ENCODE measurements at places on chromosomes 6 and 20.

DNA sequence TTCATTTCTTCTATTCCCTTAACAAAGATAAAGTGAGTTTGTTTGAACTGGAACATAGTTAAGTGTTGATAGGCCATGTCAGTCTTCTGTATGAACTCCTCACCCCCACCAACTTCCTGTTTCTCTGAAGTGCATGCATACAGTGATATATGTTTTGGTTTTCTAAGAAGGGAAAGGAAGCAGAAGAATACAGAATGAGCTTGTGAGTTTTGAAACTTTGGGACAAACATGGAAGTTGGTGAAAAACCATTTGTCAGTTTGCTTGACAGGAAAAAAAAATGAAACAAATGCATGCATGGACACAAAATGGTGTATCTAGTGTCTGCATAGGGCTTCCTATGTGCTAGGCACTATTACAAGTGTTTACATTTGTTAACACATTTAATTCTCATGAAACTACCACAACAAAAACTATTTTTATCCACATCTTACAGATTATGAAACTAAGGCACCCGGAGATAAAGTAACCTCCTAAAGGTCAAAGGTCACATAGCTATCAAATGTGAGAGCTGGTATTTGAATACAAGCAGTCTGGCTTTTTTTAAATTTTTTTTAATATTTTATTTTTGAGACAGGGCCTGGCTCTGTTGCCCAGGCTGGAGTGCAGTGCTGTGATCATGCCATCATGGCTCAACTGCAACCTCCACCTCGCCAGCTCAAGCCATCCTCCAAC is 105.9 kb downstream of the ADGRB3 start:
- no peak for DNase-seq

- DNase-seq, result no peak
Observed at GRCh38 chr6:166463359-166464067, 80.8 kb upstream of the MPC1 start.

- no peak for DNase-seq
Observed at GRCh38 chr6:113299531-113299930, 557.6 kb upstream of the MARCKS start.

DNA sequence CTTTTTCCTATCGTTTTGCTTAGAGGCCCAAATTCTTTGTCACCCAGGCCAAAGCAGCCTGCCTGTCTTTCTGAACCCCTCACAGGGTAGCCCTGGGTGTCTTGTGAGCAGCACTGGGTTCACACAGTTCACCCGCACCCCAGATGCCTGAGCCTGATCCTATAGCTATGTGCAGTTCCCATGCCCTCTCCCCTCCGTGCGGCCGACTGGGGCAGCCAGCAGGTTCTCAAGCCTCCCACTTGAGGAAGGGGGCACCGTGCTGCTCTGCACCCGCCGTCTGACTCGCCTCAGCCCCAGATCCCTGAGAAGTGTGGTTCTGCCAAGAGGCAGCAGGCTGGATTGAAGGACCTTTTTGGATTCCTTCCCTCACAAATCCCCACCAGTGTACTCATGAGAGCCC is 89.0 kb downstream of the PSMB1 start:
- no peak for DNase-seq

DNA sequence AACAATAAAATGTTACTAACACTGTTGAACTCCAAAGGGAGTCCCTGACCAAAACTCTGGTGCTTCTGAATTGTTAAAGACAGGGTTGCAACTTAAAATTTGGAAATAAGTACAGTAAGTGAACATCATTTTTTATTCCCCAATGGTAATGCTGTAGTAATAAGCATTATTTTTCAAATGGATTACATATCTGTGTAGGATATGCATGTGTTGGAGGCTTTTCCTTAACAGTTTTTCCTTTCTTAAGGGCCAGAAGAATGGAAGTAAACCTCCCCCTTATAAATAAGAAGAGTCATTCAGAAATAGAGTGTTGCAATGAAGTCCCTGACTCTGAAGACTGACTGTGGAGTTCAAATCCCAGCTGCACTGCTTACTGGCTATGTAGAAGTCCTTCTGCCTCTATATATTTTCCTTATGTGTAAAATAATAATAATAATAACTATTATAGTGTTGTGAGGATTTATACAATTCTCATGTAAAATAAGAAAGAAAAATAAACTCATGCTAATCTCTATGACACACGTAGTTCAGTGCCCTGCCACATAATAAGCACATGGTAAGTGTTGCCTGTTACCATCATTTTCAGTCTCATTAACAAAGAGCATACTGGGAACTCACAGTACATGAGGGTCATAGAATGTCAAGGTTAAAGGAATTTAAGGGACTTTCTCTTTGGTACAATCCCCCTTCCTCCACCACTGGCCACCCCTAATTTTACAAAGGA is 129.8 kb upstream of the SMLR1 start:
- DNase-seq, result no peak

GRCh38 chr6:156982168-156982567 is 205.0 kb downstream of the ARID1B start:
- DNase-seq, result no peak

- no peak for DNase-seq
Observed at GRCh38 chr6:13217206-13217905, 111.0 kb downstream of the TBC1D7 start.

GRCh38 chr6:166697113-166697512 is 70.1 kb upstream of the RPS6KA2 start:
- no peak for DNase-seq

GRCh38 chr20:46850416-46850815 is 44.2 kb upstream of the EYA2 start:
- no peak for DNase-seq

GRCh38 chr20:50380697-50381040 is 129.5 kb upstream of the PTPN1 start:
- DNase-seq, result no peak

DNA sequence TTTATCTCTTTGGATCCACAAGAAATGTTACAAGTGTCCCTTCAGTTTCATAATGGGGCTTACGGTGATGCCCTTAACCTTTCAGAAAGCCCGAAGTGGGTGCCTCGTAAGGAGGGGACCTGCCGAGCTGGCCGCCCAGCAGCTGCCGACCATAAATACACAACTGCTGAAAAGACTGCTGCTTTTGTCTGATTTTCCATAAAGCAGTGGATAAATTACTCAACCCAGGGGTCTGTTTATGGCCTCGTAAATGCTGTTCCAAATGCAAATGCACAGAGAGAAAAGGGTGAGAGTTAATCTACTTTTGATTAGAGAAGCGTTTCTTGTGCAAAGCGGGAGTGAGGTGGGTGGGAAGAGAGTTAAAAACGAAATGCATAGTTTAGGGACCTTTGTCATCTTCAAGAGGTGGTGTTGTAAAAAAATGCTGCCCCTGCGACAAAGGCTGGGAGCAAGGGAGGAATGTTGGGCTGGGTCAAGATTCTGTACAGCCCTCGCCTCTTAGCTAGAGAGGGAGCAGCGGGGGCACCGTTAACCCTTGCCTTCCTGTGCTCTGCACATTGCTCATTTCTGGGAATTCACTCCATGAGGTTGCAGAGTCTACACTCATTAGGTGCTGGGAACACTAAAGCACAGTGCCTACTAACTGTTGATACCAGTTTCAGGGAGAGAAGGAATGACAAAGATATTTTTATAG is 112.0 kb upstream of the MTHFD1L start:
- peak; percentile 59 for DNase-seq

GRCh38 chr20:35342154-35342769 is 50.0 kb upstream of the FAM83C start:
- DNase-seq, result no peak

DNA sequence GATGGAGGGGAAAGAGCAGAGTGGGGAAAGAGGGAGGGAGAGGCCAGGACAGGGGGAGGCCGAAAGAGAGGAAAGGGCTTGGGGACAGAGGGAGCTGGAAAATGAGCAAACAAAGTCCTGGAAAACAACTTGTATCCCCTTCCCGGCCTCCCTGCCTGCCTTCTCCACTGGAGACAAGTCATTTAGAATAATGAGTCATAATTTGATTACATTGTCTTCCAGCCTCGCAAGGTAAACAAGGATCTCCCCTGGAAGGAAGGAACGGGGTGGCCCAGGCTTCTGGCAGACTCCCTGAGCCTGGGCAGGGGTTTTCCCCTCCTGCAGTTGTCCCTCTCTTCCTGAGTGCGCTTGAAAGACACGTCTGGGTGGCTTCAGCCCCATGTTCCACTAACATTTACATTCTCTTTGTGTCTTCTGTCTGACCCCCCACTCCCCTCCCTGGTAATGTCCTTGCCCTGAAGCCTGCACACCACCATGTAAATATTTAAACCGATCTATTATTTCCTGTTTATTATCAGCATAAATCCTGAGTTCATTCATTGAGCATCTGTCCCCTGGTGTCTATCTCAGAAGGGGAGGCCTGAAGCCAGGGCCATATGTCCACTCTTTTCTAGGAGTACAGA is 12.1 kb upstream of the MRPS18A start:
- DNase-seq, result no peak

DNA sequence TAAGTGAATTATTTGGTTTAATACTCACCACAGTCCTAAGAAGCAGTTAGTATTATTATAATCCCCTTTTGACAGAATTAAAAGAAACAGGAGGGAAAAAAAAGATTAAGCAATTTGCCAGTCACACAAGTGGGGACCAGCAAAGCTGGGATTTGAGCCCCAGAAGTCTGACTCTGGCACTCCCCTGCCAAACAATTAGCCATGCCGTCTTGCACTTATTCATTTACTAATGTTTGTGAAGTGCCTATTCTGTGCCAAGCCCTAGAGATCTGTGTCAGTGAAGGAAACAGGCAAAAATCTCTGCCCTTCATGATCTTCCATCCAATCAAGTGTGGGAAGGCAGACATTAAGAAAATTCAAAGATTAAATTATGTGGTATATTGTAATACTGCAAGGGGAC is 126.0 kb upstream of the TOP1 start:
- DNase-seq, result no peak

- peak; percentile 65 for DNase-seq
Observed at GRCh38 chr6:129598244-129599187, 111.5 kb downstream of the ARHGAP18 start.

DNA sequence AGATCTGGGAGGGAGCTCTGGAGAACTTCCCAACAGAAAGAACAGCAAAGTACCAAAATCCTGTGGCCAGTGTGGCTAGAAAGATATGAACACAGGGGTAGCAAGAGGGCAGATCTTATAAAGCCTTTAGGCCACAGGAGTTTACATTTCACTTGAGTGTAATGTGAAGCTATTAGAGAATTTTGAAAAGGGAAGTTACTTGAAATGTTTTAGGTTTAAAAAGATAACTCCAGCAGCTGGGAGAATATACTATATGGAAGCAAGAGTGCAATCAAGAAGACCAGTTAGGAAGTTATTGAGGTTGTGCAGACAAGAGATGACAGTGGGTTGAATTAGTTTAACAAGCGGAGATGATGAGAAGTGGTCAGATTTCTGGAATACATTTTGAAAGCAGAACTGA is 7.9 kb downstream of the SUPT3H start:
- DNase-seq, result no peak

- no peak for DNase-seq
Observed at GRCh38 chr6:25407431-25407830, 128.3 kb downstream of the CARMIL1 start.

DNA sequence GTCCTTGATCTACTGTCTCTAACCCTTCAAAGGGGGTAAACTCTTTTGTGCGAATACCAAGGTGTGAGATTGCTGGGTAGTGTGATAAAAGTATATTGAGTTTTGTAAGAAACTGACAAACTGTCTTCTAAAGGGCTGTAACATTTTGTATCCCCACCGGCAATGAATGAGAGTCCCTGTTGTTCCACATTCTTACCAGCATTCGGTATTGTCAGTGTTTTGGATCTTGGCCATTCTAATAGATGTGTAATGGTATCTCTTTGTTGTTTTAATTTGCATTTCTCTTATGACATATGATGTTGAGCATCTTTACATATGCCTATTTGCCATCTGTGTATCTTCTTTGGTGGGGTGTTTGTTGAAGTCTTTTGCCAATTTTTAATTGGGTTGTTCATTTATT is 1090.7 kb downstream of the KIF16B start:
- no peak for DNase-seq

DNA sequence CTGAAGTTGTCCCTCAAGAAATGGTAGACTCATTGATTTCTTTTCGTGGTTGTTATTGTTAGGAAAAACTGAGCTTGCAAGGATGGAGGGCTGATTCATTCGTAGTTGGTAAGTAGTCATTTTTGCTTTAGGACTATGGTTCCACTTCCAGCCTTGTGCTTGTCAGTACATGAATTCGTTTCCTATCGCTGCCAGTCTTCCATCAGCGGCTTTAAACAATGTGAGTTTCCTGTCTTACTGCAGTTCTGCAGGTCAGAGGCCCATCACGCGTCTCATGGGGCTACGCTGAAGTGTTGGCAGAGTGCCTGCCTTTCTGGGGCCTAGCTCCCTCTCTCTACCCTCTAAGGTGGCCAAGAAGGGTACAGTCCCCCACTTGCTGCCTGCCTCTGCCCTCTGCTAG is 11.4 kb upstream of the MDFI start:
- no peak for DNase-seq

- DNase-seq, result no peak
Observed at GRCh38 chr20:21090111-21090618, 16.0 kb downstream of the LINC00237 start.

DNA sequence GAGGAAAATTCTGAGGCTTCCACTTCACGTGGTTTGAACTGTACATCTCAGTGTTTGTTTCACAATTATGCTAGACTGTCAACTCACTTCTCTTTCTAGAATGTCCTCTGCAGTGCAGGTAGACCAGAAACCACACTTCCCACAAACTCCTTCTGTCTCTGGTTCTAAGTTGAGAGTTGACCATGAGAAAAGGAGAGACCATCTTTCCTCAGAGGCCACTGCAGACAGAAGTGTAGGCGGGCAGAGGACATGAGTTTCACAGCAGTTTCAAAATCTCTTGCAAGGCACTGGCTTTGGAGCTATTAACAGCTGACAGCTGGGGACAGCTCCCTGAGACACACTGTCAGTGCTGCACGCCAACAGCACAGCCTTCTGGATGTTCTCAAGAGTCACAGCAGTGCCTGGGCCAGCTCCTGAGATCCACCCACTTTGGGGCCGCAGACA is 55.4 kb upstream of the MOXD1 start:
- no peak for DNase-seq

- no peak for DNase-seq
Observed at GRCh38 chr6:11410539-11411307, 126.8 kb upstream of the TMEM170B start.

- no peak for DNase-seq
Observed at GRCh38 chr6:29791786-29792122, 35.9 kb upstream of the HLA-G start.

DNA sequence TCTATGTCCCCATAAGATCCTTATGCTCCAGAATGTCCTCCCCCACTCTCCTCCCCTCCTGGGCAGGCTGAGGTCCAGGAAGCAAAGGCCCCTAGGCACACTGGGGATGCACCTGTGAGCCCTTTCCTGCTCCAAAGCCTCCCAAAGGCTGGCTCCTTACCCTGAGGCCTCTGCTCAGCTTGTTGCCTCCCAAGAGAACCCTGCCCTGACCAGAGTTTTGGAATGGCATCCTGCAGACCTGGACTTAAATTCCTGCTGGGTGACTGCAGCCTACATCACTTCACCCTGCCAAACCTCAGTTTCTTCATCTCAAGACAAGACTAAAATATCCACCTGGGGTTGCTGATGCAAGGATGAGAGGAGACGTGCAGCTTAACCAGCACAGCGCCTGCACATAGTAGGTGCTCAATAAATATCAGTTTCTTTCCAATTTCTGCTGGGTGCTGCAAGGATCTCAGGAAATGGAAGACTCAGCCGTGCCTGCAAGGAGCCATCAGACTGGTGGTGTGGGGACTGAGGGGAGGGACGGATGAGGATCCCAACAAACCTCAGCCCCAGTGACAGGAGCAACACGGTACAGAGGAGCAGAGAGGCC is 2.1 kb upstream of the LBP start:
- DNase-seq, result no peak
